ENCODE measurements at places on chromosomes 1 and 21. TPM values are rescaled to one million over a fixed set of nuclear protein-coding genes. Genes with fewer than 3 reads are reported as not detected.

DNA sequence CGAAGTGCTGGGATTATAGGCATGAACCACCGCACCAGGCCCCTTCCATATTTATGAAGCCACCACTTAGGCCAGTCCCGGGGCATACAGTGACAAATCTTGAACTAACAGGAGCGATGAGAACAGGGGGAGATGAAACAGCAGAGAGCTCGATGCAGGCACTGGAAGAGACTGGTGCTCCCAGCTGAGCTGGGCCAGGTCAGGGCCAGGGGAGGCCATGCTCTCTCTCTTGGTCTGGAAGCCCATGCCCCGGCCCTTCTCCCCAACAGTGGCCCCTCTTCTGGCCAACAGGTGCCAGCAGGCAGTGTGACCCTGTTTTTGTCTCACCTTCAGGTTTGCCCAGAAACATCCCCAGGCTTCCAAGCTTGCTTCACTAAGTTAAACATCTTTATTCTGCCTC lies 269.9 kb upstream of the C1orf174 start:
- DNase-seq, result no peak

DNA sequence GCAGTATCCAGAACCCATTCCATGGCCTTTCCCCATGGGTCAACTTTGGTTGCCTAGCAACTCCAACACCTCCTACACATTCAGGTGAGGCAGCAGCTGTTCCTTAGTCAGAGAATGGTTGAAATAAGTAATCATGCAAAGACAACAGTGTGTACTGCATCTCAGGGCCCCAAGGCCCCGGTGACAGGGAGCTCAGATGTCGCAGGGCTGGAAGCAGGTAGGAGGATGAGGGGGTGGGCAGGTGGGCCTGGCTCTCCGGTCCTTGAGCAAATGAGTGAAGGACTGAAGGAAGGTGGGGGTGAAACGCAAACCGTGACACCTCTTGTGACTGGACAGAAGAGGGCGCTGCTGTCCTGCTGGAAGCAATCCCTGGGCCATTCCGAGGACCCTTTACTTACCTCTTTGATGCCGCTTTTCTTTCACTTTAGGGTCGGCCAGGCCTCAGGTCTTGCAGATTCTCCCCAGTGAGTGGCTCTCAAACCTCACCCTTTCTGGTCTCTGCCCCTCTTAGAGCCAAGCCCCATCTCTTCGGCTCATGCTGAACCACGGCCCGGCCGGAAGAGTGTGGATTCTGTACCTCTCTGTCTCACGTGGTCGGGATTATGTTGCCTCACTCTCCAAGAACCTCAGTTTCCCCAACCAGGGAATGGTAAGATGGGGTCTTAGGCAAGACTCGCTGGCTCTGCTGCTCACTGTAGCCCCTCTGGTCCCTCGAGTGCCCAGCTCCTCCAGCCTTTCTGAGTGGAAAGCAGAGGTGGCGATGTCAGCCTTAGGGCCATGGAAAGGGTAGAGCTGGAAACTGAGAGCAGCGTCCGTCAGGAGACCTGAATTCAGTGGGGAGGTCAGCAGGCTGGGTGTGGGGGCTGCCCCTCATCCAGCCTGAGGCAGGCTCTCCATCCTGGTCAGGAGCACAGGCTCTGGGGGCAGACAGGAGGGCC lies 5.6 kb upstream of the KCNA10 start:
- DNase-seq, result no peak

- DNase-seq, result no peak
Measured at GRCh38 chr1:42586016-42586415, 72.2 kb upstream of the PPIH start.

Gene FAM167B
- total RNA-seq, result 2.3 TPM

Gene SPRR2F
- not detected for total RNA-seq

Gene LCE2B
- not detected for total RNA-seq

Data from heart left ventricle (tissue), 16 donors.